Stimulated activated CD8-positive, alpha-beta memory T cell treated with anti-CD3 and anti-CD28 coated beads, Interleukin-4, amount 100 ng/mL, for 1 hour (primary cell): ENCODE measurements at places on chromosomes 11 and 22.

DNA sequence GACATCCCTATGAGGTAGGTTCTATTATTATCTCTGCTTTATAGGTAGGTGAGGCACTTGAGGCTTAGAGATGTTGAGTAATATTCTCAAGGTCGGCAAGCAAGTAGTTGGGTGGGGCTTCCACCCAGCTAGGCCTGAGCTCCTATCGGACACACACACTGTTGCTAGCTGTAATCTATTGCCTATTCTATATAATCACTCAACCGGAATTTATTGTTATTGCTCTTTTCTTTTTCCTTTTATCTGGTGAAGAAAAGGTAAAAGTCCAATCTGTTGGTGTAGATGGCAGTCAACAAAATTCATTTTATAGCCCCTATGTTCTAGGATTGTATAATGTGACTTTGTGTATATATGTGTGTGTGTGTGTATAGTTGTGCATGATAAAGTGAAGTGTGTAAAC lies 3.4 kb downstream of the OR9Q2 start:
- DNase-seq = no peak

- DNase-seq = no peak
Measured at GRCh38 chr11:108679045-108679444, 14.2 kb downstream of the DDX10 start.

- no peak for DNase-seq
Measured at GRCh38 chr11:108468478-108468864, 1.1 kb upstream of the C11orf65 start.

DNA sequence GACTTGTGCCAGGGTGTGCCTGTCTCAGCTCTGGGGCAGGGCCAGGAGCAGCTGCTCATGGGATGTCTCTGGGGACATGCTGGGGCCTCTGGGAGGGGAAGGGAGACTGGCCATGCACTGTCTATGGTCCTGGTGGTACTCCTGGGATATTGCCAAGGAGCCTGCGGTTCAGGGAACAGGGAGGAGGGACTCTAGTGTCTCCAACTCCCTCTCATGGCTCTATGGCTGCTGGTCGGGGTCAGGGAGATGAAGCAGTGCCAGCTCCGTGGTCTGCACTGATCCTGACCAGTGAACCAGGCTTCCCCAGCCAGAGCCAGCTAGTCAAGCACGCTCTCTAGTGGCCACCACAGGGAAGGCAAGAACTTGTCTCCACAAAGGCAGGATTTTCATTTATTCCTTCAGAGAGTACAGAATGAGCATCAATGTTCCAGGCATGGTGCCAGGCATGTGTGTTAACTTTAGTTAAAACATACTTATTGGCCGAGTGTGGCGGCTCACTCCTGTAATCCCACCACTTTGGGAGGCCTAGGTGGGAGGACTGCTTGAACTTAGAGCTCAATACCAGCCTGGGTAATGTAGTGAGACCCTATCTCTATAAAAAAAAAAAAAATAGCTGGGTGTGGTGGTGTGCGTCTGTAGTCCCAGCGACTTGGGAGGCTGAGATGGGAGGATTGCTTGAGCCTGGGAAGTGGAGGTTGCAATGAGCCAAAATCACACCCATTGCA lies 2.5 kb upstream of the BEST1 start:
- DNase-seq = no peak

GRCh38 chr11:46361283-46362155 lies 14.3 kb downstream of the DGKZ start:
- DNase-seq = peak; percentile 37

GRCh38 chr11:122306831-122307391 lies 190.9 kb upstream of the BLID start:
- no peak for DNase-seq

DNA sequence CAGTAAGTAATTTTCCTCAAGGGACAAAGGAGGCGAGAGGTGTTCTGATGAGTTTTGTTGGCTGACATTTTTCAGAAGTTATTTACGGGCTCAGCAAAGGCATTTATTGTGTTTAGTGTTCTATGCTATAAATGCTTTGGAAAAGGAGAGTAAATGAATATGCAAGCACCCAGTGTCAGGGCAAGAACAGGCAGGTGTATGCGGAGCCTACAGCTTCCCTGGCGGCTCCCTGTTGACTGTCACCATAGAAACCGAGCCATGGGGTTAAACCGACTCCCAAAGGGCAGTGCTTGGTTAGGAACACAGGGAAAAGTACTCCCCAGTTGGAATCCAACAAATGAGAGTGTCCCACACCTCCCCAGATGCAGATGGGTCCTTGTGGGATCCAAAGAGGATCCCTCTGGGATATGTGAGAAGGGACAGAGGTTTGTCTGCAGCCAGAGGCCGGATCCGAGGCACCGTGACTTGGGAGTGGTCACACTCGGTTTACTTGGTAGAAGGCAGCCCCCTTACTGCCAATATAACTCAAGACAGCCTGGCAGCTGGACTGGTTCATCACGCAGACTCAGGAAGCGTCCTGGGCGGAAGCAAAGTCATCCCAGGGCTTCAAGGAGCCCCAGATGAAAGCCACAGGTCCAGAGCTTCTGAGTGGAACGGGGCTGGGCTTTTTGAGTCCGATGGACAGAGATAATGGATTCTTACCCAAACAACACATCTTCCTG lies 329.7 kb downstream of the CTTN start:
- no peak for DNase-seq

DNA sequence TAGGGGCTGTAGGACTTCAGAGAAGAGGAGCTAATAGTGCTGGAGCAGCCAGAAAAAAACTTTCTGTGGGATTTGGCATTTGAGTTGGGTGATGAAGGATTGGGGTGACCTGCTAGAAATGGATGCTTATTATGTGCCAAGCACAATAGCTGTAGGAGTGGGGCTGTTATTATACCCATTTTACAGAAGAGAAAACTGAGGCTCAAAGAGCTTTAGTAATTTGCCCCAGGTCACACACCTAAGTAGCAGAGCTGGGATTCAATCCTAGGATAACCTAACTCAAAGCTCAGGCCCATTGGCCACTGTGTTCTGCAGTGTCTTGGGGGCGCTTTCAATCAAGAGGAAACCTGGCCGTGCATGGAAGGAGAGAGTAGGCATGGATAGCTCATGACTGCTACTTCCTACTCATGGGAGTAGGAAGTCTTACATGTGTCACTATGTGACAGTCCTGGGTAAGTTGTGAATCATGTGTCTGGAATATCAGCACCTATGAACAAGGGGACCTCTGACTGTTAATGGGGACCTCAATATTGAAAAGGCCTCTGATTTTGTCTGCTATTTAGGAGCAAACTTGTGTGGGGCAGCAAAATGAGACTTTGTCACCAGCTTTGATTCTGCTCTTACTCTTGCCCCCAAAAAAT lies 6.1 kb upstream of the ELF5 start:
- no peak for DNase-seq

- DNase-seq = no peak
Measured at GRCh38 chr11:1260023-1260501, 37.2 kb downstream of the MUC5B start.

DNA sequence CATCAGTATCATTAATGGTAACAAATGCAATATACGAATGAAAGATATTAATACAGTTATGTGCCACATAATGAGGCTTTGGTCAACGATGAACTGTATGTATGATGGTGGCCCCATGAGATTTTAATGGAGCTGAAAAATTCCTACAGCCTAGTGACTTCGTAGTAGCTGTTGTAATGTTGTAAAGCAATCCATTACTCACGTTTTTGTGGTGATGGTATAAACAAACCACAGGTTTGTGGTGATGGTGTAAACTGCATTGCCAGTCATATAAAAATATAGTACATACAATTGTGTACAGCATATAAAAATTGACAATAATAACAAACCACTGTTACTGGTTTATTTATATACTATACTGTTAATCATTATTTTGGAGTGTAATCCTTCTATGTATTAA lies 27.4 kb upstream of the GRIA4 start:
- DNase-seq = no peak

- no peak for DNase-seq
Measured at GRCh38 chr11:129077191-129077590, 114.9 kb downstream of the ARHGAP32 start.

GRCh38 chr22:20887375-20887774 lies 28.6 kb downstream of the SNAP29 start:
- DNase-seq = no peak
